ENCODE measurements at places on chromosomes 11 and 22.

DNA sequence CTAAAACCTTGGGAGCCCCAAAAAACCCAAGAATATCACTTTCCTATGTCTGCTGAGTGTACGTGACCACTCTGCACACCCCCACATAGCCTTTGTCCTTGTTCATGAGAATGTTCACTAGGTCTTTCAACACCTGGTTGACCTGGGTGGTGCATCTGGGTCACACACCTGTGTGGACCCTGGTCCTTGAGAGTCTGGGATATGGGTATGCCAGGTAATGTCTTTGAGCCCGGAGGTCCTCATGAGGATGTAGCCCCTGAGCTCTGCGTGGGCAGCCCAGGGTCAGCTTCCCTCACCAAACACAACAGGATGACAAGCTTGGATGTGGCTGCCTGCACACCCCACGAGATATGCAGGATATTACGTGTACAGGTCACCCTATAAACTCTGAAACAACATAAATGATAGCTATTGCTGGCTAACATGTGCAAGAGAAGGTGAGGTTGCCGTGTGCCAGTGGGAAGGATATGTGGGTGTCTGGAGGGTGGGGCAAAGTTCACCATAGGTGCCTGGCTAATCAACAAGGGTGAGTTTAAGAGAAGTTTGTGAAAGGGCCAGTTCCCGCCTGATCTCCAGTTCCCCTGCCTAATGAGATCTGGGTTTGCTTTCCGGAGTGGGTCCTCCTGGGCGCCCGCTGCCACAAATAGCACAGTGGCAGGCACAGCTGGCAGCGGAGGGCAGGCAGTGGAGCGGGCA is 1.4 kb upstream of the PPARA start:
- no peak for DNase-seq

GRCh38 chr11:32434356-32435151 is 785 bp downstream of the WT1 start:
- no peak for DNase-seq

DNA sequence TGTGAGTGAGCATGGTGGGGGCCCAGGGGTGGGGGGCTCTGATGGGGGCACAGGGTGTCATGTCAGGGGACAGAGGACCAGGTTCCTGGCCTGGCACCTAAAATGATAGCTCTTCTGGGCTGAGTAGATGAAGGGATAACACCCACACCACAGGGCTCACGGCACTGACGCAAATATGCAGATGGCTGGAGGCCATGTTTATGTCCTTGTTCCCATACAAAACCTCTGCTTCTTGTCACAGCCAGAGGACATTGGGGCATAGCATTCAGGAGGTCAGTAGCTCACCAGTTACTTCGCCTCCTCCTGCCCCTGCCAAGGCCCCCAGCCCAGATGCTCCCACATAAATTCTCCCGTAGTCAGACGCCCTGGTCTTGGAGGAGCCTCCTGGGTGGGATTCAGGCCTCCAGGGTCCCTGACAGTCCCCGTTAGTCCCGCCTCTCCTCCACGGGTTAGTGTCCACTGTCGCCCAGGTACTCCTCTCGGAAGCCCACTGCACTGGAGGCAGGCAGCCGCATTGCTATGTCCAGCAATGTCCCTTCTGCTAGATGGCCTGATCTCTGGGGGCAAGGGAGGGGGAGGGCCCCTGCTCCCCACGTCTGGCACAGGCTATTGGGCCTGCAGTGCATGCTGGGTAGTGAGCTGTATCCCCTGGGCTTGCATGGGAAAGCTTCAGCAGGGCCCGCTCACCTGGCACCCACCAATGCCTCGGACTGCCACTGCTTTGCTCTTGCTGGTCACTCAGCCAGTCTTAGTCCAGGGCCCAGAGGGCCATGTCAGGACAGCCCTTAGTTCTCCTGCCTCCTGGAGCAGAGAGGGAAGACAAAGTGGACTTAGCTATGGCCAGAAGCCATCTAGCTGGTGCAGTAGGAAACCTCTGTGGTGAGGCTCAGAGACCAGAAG is 75.6 kb upstream of the MYOD1 start:
- no peak for DNase-seq

GRCh38 chr11:2318123-2318522 is 16.3 kb downstream of the TSPAN32 start:
- DNase-seq, result no peak

GRCh38 chr22:37659066-37659896 is 758 bp downstream of the PDXP start:
- DNase-seq, result no peak
